ENCODE measurements at places on chromosomes 12 and 14.

DNA sequence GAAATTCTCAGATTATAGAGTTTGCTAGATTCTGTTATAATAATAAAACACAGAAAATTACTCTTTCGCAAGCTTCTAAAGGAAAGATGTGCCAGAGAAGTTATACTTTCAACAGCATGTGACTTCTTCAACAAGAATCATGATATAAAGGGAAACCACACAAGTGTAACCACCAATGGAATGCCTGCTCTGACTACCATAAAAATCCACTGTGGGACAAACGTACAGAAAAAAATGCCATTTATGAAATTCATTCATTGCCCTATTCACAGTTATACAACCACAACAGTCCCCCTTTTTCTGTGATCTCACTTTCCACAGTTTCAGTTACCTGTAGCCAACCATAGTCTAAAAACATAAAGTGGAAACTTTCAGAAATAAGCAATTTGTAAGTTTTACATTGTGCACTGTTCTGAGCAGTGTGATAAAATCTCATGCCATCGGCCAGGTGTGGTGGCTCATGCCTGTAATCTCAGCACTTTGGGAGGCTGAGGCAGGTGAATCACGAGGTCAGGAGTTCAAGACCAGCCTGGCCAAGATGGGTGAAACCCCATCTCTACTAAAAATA lies 3.2 kb downstream of the CATSPERB start:
- peak; percentile 50 for DNase-seq

DNA sequence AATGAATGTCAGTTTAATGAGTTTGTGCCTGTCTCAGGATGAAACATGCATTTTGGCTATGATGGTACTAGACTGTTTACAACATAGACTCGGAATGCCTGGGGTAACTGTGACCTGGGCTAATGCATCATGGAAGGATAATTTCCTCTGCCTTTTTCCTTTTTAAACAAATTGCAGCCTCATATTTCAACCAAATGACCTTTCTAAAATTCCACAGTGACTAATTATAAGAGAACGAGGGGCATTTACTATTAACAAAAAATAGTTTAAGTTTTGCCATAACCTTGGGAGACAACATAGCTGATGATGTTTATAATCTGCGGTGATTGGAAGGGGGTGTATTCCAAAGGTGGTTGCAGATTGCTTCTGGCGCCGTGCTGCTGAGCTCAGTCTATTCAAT lies 1140.5 kb downstream of the GALC start:
- peak; percentile 26 for DNase-seq

DNA sequence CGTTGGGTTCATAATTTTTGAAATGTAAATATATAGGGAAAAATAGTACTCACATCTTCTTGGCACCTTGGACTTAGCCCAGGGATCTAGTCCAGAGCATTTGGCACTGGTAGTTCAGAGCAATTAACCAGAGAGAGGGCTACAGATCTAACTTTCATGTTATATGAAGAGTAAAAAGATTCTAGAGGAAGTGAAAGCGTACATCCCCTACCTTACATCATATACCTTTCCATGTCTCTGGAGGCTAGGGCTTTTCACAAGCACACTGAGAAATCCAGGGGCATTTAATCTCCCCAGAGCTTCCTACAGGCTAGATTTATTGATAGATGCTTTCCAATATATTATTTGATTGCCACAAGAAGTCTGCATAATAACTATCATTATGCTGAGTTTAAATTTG lies 687.5 kb upstream of the FBXO33 start:
- DNase-seq = no peak

GRCh38 chr14:99118046-99118721 lies 153.8 kb downstream of the BCL11B start:
- DNase-seq = no peak

DNA sequence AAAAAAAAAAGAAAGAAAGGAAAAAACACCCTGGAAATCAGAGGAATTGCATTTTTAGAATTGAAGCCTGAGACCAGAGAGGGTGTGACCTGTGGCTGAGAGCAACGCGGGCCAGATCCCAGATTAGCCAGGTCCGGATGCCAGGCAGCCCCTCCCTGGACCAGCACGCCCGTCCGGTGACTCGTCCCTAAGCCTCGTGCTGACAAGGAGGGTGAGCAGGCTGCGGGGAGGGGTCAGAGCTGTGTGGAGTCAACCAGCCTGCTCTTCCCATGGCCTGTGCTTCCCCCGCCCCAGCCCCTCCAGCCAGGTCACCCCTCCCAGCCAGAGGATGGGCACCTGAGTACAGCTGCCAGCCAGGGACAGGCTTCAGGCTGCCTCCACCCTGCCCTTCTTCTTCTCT lies 4.2 kb upstream of the KLC1 start:
- peak; percentile 89 for DNase-seq

GRCh38 chr12:30964896-30965612 lies 38.5 kb downstream of the TSPAN11 start:
- DNase-seq = no peak

GRCh38 chr12:92898755-92899154 lies 30.3 kb downstream of the EEA1 start:
- peak; percentile 15 for DNase-seq

Data from GM03348 (cell line).